ENCODE measurements at places on chromosomes 5 and 9.

DNA sequence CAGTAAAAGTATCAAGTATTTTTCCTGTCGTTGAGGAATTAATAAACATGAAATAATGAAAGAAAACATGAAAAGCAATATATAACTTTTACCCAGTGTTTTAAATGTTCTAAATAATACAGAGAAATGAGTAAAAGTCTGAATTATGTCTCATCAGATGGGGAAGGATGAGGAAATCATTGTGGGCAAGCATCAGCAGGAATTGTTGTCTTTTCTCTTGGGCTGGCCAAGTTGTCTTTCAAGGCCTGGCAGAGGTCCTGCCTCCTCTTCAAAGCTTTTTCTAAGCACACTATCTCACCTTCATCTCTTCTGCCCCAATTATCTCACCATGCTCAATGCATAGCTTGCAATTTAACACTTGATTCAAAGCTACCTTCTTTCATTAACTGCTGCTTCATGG is 41.9 kb downstream of the MOCS2 start:
- DNase-seq, result no peak

GRCh38 chr5:158805195-158805594 is 294.5 kb downstream of the EBF1 start:
- no peak for DNase-seq

DNA sequence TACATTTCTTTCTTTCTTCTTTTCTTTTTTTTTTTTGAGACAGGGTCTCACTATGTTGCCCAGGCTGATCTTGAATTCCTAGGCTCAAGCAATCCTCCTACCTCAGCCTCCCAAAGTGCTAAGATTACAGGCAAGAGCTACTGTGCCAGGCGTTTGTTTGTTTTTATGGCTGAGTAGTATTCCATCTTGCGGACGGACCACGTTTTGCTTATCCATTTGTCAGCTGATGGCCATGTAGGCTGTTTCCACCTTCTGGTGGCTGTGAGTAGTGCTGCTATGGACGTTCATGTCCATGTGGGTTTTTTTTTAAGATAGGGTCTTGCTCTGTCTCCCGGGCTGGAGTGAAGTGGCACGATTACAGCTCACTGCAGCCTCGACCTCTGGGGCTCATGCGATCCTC is 2.5 kb downstream of the DOK3 start:
- no peak for DNase-seq

- DNase-seq, result no peak
Observed at GRCh38 chr5:41156739-41157138, 56.6 kb downstream of the C6 start.

DNA sequence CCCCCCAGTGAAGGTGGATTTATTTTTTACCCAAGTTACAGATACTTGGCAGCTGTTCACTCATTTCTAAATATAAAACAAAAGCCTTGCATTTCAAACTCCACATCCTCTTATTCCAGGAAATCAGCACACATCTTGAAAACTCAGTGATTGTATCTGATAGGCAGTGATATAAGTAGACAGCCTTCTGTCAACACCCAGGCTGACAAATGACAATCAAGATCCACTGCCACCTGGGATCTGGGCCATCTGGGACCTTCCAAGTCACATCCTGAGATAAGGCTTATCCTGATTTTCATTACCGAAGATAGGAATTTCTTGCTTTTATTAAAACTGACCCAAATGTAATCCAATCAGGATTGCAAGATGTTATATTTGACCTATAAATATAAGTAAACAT is 201.3 kb upstream of the PUM3 start:
- no peak for DNase-seq

Data from stimulated activated CD8-positive, alpha-beta memory T cell treated with anti-CD3 and anti-CD28 coated beads, Interleukin-4, amount 100 ng/mL, for 1 hour (primary cell).